ENCODE measurements at places on chromosomes 3 and 15.

DNA sequence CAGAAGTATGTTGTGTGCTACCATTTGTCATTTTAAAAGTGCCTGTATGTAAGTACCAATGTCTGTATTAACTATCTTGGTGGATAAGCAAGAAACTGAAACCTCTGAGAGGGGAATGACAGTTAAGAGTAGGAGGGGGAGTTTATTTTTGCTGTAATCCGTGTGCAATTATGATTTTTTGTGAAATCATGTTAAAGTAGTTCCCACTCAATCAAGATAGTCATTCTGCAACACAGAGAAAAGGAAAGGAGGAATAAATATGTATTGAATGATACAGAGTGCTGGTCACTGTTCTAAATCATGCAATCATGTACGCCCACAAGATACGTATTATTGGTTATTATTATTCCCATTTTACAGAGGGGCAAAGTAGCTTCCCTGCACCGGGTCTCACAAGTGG lies 105.1 kb upstream of the UBE2E1 start:
- DNase-seq = no peak

- no peak for DNase-seq
Observed at GRCh38 chr3:8345398-8345797, 156.2 kb upstream of the LMCD1 start.

- no peak for DNase-seq
Observed at GRCh38 chr3:94317017-94317416, 254.2 kb downstream of the NSUN3 start.

DNA sequence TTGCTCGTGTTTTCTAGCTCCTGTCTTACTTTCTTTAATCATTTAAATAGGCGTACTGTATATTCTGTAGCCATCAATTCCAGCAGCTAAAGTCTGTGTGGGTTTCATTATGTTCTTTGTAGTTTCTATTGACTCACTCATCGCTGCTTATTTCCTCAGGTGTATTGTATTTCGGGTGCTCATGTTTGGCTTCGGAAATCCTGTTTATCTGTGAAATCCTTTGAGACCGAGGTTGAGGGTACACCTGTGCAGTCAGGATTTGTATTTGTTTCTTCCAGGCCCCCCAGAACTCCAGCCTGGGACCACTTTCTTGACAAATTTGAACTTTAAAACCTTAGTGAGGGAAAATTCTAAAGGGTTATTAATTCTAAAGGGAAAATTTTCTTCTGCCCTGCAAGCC lies 2.0 kb upstream of the PAK2 start:
- DNase-seq = no peak

DNA sequence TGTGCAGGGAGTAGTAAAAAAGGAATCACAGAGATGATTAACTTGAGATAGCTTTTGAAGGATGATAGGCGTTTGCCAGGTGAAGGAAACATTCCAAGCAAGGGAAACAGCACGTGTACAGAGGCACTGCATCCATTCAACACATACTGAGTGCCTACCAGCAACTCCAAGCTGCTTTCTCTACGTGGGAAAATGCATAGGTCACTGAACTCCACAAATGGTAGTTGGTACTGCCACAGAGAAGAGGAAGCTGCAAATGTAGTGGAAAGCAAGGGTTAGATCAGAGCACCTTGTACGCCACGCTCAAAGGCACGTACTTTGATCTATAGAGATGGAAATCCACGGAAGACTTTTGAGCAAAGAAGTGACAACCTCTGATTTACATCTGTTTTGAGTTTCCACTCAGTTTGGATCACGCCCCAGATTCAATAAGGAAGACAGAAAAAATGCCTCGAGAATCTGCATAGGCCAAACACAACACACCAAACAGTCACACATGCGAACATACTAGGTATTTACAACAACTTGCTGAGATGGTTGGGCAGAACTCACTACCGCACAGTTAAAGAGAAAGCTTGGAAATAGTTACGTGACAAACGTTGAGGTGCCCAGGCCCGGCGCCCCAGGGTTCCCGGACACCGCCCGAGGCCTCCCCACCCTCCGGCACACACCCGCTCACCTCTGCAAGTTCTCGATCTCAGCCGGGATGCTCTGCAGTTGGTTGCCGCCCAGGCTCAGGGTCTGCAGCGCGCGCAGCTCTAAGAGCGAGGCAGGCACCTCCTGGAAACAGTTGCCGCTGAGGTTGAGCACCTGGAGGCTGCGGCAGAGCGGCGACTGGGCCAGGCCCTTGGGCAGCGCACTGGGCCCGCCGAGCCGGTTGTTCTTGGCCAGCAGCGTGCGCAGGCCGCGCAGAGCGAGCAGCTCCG lies 826 bp downstream of the LRRC58 start:
- DNase-seq = no peak

DNA sequence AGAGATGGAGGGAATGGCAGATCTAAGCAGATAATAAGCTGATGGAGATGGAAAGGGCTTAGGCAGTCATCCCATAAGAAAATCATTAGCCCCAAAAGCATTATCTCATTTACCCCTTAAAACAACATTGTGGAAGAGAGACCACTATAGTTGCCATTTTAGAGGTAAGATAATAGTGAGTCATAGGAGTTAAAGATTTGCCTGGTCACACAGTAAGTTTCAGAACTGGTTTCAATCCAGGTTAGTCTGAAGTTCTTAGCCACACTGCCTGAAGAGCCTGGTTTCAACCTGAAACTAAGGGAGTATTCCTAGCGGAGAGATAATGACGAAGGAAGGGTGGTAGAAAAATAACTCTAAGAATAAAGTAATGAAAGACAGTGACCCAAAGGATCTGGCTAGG lies 13.0 kb upstream of the UBR1 start:
- no peak for DNase-seq

- DNase-seq = no peak
Observed at GRCh38 chr3:122232485-122232884, 49.0 kb downstream of the CASR start.

GRCh38 chr3:134803051-134803505 lies 8.0 kb downstream of the EPHB1 start:
- no peak for DNase-seq

GRCh38 chr15:36959746-36960145 lies 140.6 kb downstream of the MEIS2 start:
- no peak for DNase-seq

DNA sequence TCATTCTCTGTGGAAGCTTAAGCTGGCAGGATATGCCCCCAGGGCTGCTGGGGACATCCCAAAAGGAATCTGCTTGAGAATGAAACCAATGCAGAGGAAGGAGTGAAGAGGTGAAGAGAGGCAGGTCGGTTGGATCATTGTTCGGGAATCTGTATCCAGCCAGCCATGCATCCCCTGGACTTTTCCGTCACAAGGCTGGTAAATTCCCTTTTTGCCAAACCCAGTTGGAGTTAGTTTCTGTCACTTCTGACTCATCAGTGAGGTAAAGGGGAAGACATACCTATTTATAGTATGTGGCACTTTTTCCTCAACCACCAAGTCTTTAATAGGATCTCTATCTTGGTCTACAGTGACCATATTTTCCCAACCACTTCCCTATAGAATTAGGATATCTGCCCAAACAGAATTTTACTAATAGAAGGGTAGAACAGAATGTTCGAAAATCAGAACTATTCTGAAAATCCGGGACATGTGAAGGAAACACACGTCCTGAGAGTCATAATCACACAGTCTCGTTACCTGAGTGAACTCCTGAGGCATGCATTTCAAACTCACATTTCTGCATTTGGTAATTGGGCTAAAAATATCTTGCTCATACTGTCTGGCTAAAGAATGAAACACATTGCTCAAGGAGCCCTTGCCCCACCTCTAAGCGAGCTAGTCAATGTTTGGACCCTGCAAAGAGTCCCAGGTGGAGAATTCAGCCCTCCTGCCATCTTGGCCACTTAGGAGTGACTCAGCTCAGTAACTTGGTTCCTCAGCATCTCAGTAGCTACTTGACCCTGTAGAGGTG lies 289.7 kb upstream of the ADAMTS9 start:
- DNase-seq = no peak

GRCh38 chr15:40246496-40247280 lies 7.8 kb downstream of the PAK6 start:
- DNase-seq = no peak

DNA sequence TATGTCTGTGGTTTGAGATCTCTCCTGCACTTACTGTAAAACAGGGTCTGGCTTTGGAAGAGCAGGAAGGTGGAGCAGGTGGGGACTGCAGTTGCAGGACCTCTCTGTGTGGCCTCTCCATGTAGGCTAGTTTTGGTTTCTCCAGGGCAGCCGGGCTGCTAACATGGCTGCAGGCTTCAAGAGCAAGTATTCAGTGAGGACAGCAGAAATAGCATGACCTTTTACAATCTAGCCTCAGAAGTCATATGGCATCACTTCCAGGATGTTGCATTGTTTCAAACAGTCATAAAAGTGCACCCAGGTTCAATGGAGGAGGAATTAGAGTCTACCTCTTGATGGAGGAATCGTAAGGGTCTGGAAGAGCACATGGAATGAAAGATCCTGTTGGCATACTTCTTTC lies 728.7 kb downstream of the NTRK3 start:
- no peak for DNase-seq

Data from AG04450 (cell line).